Stimulated activated CD4-positive, alpha-beta T cell treated with anti-CD3 and anti-CD28 coated beads, Interleukin-15, amount 100 ng/mL, for 1 hour (primary cell): ENCODE measurements at places on chromosomes 4 and X.

- DNase-seq = no peak
These were observed 1515.7 kb upstream of the TENM3 start for GRCh38 chr4:180727478-180727877.

DNA sequence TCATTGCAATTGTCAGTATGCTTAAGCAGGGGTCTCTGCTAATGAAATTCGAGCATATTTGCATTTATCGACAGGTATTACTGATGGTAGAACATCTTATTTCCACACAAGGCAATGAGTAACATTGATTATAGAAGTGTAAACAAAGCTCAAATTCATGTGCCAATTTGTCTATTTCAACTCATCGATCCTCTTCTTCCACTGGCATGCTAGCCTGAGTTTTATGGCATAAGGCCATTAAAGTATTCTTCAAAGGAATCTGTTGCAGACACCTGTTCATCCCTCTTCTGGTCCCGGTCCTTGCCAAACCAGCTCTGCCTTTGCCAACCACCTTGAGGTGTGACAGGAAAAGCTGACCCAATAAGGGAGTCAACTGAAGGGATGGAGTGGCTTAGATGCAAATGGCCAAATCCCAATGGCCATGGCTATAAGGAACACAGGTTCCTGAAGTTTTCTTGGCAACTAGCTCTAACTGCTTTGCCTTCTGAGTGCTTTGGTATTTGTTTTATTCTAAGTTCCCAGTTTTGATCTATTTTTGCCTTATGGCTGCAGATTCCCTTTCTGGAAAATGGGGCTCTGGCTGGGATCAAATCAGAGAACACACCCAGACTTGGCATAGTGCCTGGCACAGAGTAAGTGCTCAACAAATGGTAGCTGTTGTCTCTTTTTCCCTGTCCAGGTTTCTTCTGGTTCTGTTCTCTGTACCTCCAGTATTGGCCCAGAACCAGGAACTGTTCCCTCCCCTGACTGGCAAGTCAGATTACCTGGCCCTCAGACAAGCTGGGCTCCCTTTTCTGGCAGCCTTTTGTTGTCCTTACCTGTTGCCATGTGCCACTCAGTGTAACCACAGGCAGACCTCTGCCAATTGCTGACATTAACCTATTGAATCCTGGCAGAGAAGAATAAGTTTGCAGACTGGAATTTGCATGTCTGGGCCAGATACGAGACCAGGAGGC, 63.1 kb downstream of the RTL9 start:
- DNase-seq = no peak

- no peak for DNase-seq
These were observed 3.9 kb downstream of the CTBP1 start for GRCh38 chr4:1244978-1245471.

DNA sequence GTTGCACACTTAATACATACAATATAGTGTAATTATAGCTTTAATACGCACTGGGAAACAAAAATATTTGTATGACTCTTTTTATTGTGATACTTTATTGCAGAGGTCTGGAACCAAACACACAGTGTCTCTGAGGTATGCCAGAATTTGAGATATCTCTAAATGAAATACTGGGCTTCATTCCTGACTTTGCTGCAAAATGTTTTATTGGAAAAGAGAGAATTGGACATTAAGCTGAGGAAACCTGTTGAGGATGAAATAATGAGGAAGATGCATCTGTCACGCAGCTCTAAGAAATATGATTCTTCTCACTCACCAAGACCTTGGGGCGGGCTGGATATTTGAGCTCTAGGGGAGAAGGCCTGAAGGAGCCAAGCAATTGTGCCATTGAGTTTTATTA, 242.1 kb downstream of the CPE start:
- DNase-seq = no peak

DNA sequence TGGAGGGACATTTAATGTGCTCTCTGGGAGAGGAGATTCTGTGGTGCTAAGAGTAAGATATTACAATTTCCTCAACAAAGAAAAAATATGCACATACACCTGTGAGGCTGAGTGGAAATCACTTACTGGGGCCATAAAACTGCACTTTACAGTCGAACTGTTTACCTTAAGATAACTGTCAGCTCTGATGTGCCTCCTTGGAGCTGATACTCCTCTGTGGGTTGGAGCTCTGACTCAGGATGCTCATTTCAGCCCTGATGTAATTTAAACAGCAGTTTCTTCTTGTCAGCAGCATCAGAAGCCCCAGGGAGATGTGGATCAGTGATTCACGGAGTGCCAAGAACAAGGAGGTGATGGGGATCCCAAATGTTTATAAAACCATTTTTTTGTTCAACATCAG, 241.9 kb upstream of the SFRP2 start:
- no peak for DNase-seq

- no peak for DNase-seq
These were observed 152.6 kb upstream of the VEGFC start for GRCh38 chr4:176945334-176945733.

DNA sequence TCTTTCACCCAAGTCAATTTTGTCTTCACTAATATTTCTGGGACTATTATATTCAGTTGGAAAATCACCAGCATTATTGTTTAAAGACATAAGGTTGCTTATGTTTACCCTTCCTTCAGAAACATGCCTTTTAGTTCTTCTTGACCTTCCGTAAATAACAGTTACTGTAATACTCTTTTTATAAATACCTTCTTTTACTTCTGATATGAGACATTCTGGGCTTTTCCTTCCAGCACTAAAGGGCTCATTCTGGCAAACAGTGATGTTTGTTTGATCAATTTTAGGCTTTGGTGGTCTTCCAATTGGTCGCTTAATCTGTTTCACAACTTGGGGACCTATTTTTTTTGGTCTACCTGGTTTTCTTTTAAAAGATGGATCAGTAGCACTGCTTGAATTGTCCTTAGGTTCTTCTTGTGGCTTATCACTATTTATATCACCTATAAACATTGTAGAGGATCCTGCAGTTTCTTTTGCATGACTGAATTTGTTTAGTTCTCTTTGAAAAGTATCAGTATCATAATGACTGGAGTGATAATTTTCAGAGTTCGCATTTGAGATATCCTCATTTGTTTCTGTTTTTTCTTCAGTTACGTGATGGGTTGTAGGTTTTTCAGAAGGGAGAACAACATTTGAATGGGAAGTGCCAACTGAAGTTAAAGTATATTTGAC, 64.8 kb downstream of the NCAPG start:
- no peak for DNase-seq

- DNase-seq = no peak
These were observed 61.8 kb downstream of the ATXN3L start for GRCh38 chrX:13258052-13258444.

- no peak for DNase-seq
These were observed 21.9 kb upstream of the P2RY8 start for GRCh38 chrX:1558761-1559468.

DNA sequence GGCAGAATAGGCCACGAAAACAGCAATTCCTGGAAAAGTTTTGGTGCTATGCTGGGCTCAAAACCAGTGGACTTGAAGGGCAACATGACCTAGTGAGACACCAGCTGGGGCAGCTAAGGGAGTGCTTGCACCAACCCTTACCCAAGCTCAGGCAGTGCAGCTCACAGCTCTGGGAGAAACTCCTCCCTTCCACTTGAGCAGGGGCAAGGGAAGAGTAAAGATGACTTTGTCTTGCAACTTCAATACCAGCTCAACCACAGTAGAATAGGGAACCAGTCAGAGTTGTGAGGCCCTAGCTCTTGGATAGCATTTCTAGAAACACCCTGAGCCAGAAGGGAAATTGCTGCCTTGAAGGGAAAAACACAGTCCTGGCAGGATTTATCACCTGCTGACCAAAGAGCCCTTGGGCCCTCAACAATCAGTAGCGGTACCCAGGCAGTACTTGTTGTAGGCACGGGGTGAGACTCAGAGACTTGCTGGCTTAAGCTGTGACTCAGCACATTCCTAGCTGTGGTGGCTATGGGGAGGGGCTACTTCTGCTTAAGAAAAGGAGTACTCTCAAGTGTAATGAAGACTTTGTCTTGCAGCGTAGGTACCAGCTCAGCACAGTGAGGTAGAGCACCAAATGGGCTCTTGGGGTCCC, 19.7 kb upstream of the ABCG2 start:
- DNase-seq = no peak

DNA sequence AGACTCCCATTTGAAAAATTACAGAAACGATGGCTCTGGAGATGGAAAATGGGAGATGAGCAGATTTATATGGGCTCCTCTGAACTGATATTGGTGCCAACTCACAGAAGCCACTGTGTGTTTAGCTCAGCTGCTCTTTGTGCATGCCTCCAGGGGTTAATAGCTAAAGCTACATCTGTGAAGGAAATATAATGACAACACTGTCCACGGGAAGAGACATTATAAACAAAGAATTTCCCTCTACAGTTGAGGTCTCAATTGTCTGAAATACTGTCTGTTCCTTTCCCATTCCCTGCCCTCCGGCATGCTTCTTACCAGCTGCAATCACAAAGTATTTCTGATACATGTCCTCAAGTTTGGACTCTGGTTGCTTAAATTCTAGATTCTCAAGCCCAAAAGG, 40.4 kb downstream of the PPA2 start:
- no peak for DNase-seq

DNA sequence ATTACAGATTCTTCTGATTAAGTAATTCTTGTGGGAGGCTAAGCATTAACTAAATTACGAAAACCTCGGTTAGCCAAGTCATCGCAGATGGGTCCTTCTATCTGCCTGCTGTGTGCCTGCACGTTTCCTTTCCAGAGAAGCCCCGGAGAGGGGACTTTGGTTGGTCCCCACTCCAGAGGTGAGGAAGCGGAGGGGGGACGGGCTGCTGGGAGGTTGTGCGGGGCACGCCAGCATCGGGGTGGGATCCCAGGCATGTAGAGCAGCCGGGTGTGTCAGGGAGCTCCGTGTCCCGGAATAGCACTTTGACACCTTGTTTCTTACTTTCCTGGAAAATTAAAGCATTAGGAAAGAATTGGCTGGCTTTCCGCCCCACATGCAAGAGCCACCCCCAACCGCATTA, 26.6 kb downstream of the PIGG start:
- DNase-seq = no peak
